ENCODE measurements at places on chromosomes 1 and 21.

GRCh38 chr1:170765712-170766330 lies 101.9 kb downstream of the PRRX1 start:
- DNase-seq, result no peak

DNA sequence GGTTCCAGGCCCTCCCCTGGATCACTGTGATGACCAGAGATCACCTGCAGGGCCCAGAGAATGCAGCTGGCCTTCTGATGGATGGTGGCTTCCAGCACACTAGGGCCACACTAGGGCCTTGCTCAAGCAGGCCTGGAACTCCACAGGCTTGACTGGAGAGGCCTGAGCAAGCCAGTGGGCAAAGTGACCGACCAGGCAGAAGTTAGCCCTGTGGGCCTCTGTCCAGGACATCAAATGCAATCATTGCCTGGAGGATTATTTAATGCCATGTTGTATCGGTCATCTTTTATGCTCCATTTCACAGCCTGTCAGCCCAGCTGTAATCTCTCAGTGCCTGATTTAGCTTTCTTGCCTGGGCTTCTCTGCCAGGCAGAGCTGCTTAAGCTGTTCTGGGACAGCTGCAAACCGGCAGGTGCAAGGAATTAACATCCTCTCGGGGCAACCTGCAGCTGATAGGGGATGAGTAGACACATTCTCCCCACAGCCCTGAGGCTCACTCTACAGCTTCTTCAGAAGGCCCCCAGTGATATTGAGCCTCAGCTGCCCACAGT lies 17.7 kb downstream of the NENF start:
- DNase-seq, result no peak

DNA sequence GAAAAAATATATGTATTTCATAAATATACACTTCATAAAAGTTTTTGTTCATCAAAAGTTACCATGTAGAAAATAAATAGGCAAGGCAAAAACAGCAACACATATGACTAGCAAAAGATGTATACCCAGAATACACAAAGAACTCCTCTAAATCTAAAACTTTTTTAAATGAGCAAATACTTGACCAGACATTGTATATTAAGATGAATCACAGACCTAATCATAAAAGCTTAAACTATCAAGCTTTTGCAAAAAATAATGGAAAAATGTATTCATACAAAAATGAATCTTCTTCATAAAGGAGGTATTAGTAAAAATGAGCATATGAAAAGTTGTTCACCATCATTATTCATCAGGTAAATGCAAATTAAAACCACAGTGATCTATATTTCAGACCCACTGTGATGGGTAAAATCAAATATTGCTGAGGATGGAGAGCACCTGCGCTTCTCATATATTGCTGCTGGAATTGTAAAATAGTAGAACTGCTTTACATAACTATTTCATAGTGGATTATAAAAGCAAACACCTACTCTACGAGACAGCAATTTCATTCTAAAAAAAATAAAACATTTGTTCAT lies 78.3 kb upstream of the RGS1 start:
- no peak for DNase-seq

DNA sequence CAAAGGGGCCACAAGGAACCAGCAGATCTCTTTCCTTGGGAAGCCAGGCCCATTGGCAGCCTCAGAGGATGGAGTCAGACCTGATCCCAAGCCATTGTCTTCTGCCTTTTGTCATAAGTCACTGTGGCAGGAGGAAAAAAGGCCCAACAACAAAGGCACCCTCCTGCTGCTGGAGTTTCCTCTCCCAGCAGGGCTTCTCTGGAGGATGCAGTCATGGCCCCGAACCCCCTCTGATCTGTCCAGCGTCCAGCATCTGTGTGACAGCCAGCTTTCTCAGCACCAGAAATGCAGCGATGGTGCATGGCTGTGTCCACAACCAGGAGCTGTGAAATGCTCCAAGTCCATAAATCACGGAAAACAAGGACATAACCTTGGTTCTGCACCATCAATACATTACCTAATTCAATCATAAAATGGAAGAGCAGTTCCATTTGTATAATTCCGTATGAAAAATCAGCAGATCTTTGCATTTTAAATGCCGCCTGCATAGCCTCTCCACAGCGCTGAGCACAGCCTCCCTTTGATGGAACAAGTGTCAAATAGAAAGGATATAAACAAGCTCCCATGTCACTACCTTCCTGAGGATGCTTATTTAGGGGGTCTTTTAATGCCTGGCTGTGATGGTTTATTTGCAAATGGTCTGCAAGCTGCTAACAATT lies 30.6 kb downstream of the AJAP1 start:
- DNase-seq, result no peak

- no peak for DNase-seq
Observed at GRCh38 chr21:42722153-42722552, 68.7 kb downstream of the PDE9A start.

DNA sequence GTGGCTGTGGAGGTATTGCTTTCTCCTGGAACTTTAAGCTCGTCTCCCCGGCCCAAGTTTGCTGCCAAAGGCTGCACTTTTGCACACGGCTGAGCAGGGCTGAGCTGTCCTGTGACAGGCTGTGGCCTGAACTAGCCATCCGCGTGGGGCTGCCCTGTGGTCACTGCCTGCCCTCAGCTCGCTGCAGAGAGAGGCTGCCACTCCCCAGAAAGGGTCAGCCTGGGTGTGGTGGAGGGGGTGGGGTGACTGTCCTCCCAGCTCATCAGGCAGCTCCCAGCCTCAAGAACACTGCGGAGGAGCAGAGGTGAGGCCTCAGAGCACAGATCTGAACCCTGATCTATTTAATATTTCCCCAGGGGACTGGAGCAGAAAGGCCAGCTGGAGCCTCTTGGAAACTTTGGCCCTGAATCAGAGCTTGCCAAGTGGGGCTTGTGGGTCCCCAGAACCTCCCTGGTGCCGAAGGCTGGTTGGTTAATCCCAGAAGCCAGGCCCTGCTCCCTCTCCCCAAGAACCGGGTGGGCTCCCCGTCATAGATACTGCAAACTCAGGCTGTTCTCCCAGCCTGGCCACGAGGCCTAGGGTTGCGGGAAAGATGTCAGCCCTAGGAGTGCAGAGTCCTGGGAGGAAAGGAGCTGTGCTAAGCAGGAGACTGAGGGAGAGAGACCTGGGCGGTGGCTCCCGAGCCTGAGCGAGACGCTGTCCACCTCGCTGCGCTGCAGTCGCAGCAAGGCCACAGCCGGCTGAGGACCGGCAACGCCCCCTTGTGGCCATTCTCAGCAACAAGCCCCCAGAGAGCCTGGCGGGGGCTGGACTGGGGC lies 125.1 kb upstream of the IPO9 start:
- peak; percentile 46 for DNase-seq

GRCh38 chr1:206723805-206724472 lies 39.2 kb downstream of the MAPKAPK2 start:
- DNase-seq, result no peak

DNA sequence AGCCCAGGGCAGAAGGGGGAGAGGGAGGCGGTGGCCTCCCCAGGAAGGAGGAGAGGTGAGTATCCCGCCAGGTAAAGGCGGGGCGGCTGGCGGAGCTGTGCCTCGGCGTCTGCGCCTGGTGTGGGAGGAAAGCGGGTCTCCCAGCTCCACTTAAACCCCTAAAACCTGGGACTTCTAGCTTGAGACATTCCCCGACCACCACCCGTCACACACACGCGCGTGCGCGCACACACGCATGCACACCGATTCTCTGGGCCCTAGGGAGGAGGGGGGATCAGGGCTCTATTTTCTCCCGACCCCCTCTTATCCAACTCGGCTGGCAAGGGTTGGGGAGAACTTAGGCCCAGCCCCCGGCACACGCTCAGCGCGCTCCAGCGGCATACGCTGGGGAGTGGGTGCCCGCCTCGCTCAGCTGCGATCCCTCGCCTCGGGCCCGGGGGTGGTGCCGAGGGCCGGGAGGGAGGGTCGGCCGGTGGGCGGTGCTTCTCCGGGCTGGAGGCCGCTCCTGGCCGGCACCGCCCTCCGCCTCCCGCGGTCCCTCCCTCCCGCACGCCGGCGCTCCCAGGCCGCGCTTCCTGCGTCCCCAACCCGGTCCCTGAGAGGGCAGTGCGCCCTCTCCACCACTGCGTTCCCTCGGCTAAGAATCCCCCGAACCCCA lies at the start of gene TMEM51:
TMEM51 (plus strand) TSS at position 564 of the 658 bp plus-strand sequence. CDS start 61,341 bp downstream, outside the sequence.
- no peak for DNase-seq
